Mammary epithelial cell (primary cell): ENCODE measurements at places on chromosomes 6 and 20. TPM values are rescaled to one million over a fixed set of nuclear protein-coding genes. Genes with fewer than 3 reads are reported as not detected.
A peak's percentile ranks its signal among the peaks of the same experiment; 100 is the strongest.

Gene PLTP
- polyA plus RNA-seq = 6.7 TPM

DNA sequence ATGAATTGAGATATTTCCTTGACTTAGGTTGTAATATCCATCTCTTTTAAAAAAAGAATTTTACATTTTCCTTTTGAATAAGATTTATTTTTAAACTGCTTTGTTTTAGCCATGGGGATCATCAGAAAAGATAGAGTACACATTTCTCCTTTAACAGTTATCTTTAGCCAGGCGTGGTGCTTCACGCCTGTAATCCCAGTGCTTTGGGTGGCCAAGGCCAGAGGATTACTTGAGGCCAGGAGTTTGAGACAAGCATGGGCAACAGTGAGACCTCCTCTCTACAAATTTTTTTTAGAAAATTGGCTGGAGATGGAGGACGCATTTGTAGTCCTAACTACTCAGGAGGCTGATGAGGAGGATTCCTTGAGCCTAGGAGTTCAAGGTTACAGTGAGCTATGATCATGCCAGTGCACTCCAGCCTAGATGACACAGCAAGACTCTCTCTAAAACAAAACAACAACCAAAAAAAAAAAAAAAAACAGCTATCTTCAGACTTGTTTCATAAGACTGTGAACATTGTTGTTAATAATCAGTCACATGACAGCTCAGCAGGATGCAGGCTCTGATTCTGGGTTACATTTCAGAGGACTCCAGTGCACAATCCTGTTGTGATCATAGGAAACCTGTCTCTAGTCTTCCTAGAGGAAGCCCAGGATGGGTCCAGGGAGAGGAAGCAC is 2.0 kb upstream of the SLC17A3 start:
- DNase-seq = no peak

DNA sequence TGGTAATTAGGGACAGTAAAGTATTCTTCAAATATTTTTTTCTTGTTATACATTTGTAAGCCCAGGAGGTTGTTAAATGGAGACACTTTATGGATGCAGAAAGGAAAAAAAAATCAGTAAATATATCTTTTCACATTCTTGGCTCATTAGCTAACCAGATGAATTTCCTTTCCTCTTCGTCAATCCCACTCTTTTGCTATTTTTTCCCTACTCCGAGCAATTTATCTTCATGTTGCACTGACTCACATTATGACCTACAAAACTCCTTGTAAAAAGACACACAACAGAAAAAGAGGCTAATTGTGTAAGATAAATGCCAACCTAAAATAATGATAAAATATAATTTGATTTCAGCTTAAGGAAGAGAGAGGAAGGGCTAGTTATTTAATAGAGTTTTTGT is 472.9 kb upstream of the ZNF337 start:
- no peak for DNase-seq

- no peak for DNase-seq
These were observed 28.3 kb upstream of the SH3BGRL2 start for GRCh38 chr6:79602859-79603258.

DNA sequence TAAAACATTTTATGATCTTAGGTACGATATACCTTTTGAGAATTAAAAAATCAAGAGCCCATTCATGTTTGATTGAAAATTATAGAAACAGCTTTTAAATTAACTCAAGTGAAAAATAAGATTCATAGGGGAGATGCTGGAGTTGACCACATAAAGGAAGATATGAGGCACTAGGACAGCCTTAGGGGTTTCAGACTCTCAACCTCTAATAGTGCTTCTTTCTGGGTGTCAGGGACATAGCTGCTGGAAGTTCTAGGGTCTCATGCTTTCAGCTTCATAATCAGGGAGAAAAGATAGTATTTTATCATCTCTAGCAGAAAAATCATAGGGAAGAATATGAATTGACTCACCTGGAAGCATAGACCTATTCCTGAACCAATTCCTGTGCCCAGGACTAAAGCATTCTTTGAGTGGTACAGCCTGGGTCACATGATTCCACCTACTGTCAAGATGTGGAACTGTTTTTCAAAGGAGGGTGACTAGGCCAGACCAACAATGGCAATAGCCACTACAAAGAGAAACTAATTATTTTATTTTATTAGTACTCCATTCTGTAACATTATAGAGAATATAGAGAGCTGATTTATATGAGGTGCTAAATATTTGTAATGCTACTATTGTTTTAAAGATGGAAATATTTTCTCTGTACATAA is 27.8 kb upstream of the CENPW start:
- peak; percentile 43 for DNase-seq

GRCh38 chr20:15265581-15266309 is 928.3 kb upstream of the FLRT3 start:
- no peak for DNase-seq
